ENCODE measurements at places on chromosomes 6 and 20. TPM values are rescaled to one million over a fixed set of nuclear protein-coding genes. Genes with fewer than 3 reads are reported as not detected.
A peak's percentile ranks its signal among the peaks of the same experiment; 100 is the strongest.

The PTK6 gene
- total RNA-seq = 8.3 TPM

The ULBP1 gene
- not detected for total RNA-seq

DNA sequence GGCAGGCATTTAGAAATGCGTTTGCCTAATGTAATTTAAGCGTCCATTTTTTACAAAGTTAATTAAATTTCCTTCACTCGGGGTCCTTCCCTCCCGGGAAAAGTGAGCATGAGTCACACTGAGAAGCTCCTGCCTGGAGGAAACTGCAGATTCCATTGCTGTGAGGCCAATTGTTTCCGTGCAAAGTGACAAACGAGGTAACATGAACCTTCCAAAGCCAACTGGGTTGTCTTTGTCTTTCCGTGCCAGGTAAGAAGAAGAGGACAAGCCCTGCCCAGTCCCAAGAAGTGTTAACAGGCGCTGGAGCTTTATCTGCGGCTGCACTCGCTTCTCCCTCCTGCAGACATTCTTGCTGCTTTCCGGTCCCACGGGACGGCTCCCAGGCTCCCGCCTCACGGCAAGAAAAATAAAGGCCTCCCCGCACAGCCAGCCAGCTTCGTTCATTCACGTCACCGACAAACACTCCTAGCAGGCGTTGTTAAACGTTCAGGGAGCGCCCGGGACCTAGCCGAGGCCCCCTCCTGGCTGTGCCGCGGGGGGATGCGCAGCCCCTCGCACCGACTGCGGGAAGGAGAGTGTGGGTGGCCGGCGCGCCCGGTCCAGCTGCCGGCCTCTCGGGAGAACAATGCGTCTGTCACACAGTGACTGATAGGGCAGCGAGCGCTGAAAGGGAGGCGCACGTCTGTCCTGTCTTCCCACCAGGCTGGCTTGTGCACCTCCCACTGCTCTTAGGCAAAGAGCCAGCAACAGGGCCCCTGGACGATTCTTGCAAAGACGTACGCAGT, 61.5 kb upstream of the HDDC2 start:
- DNase-seq = peak; percentile 45

GRCh38 chr6:163320804-163321203, 93.7 kb upstream of the QKI start:
- no peak for DNase-seq

DNA sequence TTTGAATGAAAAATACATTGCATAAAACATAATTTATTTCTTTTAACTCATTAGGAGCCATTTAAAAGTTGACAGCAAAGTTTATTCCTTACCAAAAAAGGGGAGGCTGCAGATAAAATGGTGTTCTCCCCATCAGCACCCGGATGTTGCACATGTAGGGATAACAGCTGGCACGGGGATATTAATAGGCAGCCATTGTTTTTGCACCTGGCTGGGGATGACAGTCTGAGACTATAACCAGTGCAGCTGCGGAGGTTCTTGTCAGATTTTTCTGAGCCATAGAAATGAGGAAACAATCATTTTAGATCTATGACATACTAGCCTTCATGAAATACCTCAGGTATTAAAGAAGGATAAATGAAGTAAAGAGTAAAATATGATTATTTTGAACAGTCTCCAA, 20.1 kb upstream of the HECA start:
- no peak for DNase-seq

DNA sequence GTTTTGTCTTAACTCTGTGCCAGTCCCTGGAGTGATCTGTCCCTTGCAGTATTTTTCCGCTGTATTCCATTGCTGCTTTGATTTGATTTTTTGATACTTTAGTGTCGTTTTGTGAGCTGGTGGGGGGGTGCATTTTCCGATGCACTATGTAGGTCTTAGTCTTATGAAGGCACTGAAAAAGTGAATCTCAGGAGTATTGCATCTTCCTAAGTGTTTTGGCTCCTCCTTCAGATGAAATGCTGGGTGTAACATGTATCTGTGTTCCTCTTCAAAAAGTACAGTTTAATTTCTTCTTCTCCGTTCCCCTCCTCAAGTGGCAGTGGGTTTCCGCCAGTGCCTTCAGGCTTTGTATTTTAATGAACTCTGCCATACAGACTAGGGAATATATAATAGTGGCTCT, 580.7 kb upstream of the GJE1 start:
- DNase-seq = no peak
